ENCODE measurements at places on chromosomes 3 and 15.

DNA sequence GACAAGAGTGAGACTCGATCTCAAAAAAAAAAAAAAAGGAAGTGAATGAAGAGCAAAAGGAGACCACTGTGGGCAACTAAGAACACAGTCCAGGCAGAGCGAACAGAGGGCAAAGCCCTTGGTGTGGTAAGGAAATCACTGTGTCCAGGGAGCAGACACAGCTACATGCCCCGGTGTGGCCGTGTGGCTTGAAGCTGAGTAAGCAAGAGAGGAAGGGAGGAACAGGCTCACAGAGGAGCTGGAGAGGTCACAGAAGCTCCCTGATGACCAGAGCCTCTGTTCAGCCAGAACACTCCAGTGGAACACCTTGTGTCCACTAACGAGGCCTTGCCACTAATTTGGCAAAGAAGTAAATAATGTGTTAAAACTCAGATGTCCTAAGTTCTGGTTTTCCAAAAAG is 60.6 kb upstream of the GATA2 start:
- no peak for DNase-seq

DNA sequence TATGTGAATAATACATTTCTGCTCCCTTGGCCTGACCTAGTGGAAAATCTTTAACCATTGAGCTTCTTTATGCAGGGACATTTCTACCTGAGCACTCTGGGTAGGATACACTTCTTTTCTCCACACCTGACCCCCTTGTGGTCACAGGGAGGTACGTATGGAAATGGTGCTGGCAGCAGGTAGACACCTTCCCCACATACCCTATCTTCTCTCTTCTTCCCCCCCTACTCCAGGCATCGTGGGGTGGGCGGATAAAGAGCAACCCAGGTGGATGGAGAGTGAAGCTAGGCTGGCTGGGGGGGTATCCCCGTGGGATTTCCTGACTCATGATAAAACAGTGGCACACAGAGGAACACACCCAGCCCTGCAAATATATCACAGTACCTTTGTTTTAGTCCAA is 312.1 kb downstream of the ARRDC4 start:
- no peak for DNase-seq

- no peak for DNase-seq
Observed at GRCh38 chr3:176785171-176785570, 412.1 kb downstream of the TBL1XR1 start.

GRCh38 chr3:16239780-16240179 is 25.0 kb downstream of the DPH3 start:
- DNase-seq: no peak

DNA sequence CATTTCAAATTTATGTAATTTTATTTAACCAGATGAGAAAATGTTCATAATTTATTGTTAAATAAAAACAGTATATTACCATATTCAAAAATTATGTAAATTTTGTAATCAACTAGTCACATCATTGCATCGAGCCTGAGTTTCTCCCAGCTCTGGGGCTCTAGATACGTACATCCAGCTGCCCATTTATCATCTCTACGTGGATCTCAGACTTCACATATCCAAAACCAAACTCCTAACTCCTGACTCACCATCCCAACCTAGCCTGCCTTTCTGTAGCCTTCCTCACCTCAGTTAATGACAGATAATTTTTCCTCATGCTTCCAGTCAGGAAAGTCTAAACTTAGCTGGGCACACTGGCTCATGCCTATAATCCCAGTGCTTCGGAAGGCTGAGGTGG is 194.8 kb downstream of the SSR3 start:
- DNase-seq: no peak

- DNase-seq: no peak
Observed at GRCh38 chr3:169272532-169272931, 391.0 kb downstream of the MECOM start.

DNA sequence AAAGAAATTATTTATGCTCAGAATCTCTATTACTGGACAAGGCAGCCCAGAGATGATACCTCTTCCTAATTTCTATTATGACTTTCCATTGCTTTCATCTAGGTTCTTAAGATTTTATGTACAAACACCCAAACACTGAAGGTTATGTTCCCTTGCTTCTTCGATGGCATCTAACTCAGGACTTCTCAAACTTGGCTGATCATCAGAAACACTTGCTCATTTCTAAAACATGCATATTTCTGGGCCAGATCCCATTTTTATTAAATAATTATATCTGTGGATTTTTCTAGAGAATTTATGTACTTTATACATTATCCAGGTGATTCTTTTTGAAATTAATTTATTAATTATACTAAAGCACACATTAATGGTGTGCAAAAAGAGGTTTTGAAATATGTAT is 482.4 kb upstream of the NR2F2 start:
- no peak for DNase-seq

Measured in substantia nigra (tissue), 51 donors.